ENCODE measurements at places on chromosomes 12 and 14. TPM values are rescaled to one million over a fixed set of nuclear protein-coding genes. Genes with fewer than 3 reads are reported as not detected.

The TMEM119 gene
- total RNA-seq = 17.3 TPM

The PTPRB gene
- total RNA-seq = 10.5 TPM

DNA sequence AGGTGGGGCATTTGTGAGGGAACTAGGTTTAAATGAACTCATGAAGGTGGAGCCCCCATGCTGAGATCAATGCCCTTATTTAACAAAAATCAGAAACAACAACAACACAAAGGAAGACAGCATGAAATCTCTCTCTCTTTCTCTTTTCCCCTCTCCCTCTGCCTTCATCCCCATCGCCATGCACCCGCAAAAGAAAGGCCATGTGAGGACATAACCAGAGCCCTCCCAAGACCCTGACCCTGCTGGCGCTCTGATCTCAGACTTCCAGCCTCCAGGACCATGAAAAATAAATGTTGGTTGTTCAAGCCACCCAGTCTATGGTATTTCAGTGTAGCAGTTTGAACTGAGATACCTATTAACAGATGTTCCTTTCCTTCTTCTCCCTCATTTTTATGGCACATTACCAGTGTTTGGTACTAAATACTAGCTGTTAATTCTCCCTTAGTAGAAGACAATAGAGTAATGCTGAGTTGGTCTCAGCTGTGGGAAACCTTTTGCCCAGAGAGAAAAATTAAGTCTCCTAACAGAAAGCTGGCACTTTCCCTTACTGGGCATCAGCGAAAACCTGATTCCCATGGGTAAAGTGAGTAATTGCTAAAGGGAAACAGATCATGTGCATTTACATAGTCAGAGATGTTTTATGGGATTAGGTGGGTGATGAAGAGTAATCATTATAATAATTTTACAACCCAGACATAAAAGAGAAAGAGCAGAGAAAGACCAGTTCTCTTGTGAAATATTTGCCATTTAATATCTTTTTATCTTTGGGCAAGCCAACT lies 264.0 kb upstream of the PLEKHG7 start:
- DNase-seq = no peak

- DNase-seq = no peak
Observed at GRCh38 chr12:80490329-80490728, 46.3 kb downstream of the PTPRQ start.

DNA sequence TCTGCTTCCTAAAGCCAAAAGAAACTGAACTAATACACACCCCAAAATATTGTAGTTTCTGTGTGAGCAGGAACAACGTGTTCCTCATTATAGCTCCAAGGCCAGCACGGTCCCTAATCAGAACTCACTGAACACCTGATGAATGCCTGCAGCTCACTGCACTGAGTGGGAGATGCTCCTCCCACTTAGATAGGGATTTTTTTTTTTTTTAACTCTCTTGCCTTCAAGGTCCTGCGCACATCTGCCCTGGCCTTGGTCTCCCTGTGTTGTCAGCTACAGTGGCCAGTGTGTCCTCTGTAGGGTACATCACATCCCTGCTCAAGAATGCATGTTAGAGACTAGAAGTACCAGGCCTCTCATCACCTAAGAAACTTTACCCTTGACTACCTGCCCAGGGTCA lies 44.3 kb upstream of the TMPO start:
- DNase-seq = no peak
